Right atrium auricular region (tissue), 2 donors: ENCODE measurements at places on chromosomes 16 and 17. TPM values are rescaled to one million over a fixed set of nuclear protein-coding genes. Genes with fewer than 3 reads are reported as not detected.

GRCh38 chr16:71626018-71626857, at the start of gene MARVELD3:
MARVELD3 (plus strand) TSS chr16:71626184; CDS start chr16:71626230, 46 bp downstream.
- H3K36me3 ChIP-seq: no peaks in the 10 kb centered on the region
- H3K4me3 ChIP-seq: peak within 1 kb of the TSS; percentile 29
- no peak for DNase-seq

The LGALS9 gene
- 9.7 TPM for total RNA-seq

DNA sequence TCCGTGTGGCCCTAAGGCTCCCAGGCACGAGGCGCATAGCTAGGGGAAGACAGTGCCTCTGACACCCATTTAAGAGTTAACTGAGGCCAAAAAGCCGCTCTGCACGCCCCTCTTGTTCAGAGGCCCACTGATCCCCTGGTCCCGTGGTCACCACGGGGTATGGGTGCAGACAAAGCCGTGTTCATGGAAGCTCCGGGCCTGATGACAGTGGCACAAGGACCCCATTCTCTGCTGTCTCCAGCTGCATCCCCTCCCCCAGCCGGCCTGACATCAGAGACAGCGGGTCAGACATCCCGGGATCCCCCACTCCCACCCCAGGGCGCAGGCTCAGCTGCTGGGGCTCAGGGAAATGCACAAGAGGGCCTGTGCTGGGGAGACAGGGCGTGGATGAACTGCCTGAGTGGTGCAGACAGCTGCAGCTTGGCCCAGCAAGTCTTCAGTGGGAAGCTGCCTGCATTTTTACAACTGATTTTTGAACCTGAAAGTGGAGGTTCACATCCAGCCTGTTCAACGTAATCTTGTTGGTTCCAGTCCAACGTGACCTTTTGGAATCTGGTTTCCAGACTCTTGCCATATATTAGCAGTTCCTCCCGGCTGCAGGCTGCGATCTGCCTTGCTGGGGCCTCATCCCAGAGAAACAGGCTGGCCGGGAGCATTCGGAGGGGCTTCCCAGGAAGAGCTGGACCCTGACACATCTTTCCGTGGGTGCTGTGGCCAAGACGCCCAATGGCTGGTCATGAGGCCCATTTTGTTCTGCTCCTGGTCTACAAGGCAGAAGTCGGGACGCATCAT, 9.7 kb upstream of the BAHCC1 start:
- no peak for DNase-seq
- no peaks in the 10 kb centered on the region for H3K36me3 ChIP-seq
- no peaks in the 10 kb centered on the region for H3K27me3 ChIP-seq
- H3K4me3 ChIP-seq: no peak overlapping the region
- peaks cover 36% of the 10 kb centered on the region for H3K4me1 ChIP-seq

The MPP2 gene
- 15.6 TPM for total RNA-seq

The CALB2 gene
- total RNA-seq: 17.7 TPM

GRCh38 chr16:52494621-52495020, 52.3 kb downstream of the TOX3 start:
- no peak overlapping the region for H3K4me3 ChIP-seq
- no peaks in the 10 kb centered on the region for H3K27me3 ChIP-seq
- DNase-seq: no peak
- no peak overlapping the region for H3K27ac ChIP-seq
- no peaks in the 10 kb centered on the region for H3K4me1 ChIP-seq

GRCh38 chr16:2482708-2483534, 8.0 kb downstream of the TBC1D24 start:
- H3K36me3 ChIP-seq: no peaks in the 10 kb centered on the region
- peak overlapping the region; percentile 77 for H3K27ac ChIP-seq
- peak; percentile 69 for DNase-seq
- no peaks in the 10 kb centered on the region for H3K27me3 ChIP-seq
- no peak overlapping the region for H3K4me3 ChIP-seq

GRCh38 chr16:189604-190186, 9.4 kb downstream of the HBQ1 start:
- DNase-seq: no peak
- H3K4me3 ChIP-seq: no peak overlapping the region
- no peaks in the 10 kb centered on the region for H3K27me3 ChIP-seq
- H3K36me3 ChIP-seq: peaks cover 75% of the 10 kb centered on the region

- H3K27me3 ChIP-seq: no peaks in the 10 kb centered on the region
- no peak for DNase-seq
- H3K4me3 ChIP-seq: no peak overlapping the region
- H3K36me3 ChIP-seq: no peaks in the 10 kb centered on the region
Observed at GRCh38 chr16:1048442-1049112, 24.0 kb upstream of the SSTR5 start.

- H3K27me3 ChIP-seq: no peaks in the 10 kb centered on the region
- H3K4me3 ChIP-seq: no peak overlapping the region
- peaks cover 4% of the 10 kb centered on the region for H3K36me3 ChIP-seq
- DNase-seq: no peak
- H3K27ac ChIP-seq: no peak overlapping the region
Observed at GRCh38 chr17:68559316-68559715, 41.9 kb downstream of the FAM20A start.

DNA sequence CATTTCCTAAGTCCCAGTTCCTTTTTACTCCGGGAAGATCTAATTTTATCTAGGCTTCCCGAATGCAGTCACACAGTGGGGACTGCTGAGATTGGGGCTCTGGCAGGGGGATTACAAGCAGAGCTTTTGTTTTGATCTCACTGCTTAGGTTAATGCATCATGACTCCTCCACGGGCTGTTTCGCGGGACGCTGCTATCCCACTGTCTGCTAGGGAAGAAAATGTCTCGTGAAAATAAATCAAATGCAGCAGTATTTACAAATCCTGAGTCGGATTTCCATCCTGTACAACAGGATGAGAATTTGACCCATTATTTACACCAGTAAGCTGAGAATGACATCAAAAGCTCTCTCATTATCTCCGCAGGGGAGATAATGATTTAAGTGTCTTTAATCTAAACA, 83.8 kb downstream of the CDH11 start:
- H3K36me3 ChIP-seq: no peaks in the 10 kb centered on the region
- no peak overlapping the region for H3K4me3 ChIP-seq
- H3K27ac ChIP-seq: no peak overlapping the region
- no peak for DNase-seq
- H3K4me1 ChIP-seq: no peaks in the 10 kb centered on the region

- H3K27ac ChIP-seq: no peak overlapping the region
- H3K27me3 ChIP-seq: no peaks in the 10 kb centered on the region
- H3K4me3 ChIP-seq: no peak overlapping the region
- no peaks in the 10 kb centered on the region for H3K36me3 ChIP-seq
- H3K4me1 ChIP-seq: no peaks in the 10 kb centered on the region
Observed at GRCh38 chr17:62696256-62696655, 68.8 kb downstream of the MRC2 start.

The ZNF287 gene
- 8.7 TPM for total RNA-seq

DNA sequence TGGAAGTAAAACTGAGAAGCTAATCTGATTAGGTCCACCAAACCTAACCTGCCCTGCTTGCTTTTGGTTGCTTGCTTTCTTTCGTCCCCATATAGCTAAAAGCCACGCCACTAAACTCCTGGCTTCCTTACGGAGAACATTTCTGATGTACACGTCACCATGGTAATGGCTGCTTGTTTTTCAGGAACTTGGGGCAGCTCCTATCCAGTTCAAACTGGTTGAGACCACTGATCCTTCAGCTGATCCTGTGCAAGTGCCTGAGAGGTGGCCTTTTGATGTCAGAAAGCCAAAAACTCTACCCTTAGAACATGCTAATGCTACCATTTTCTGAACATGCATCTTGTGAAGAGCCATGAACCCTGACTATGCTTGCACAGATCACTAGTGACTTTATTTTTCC, 14.4 kb upstream of the DHRS7C start:
- H3K4me3 ChIP-seq: no peak overlapping the region
- no peaks in the 10 kb centered on the region for H3K4me1 ChIP-seq
- H3K27me3 ChIP-seq: no peaks in the 10 kb centered on the region
- H3K36me3 ChIP-seq: no peaks in the 10 kb centered on the region
- DNase-seq: no peak

DNA sequence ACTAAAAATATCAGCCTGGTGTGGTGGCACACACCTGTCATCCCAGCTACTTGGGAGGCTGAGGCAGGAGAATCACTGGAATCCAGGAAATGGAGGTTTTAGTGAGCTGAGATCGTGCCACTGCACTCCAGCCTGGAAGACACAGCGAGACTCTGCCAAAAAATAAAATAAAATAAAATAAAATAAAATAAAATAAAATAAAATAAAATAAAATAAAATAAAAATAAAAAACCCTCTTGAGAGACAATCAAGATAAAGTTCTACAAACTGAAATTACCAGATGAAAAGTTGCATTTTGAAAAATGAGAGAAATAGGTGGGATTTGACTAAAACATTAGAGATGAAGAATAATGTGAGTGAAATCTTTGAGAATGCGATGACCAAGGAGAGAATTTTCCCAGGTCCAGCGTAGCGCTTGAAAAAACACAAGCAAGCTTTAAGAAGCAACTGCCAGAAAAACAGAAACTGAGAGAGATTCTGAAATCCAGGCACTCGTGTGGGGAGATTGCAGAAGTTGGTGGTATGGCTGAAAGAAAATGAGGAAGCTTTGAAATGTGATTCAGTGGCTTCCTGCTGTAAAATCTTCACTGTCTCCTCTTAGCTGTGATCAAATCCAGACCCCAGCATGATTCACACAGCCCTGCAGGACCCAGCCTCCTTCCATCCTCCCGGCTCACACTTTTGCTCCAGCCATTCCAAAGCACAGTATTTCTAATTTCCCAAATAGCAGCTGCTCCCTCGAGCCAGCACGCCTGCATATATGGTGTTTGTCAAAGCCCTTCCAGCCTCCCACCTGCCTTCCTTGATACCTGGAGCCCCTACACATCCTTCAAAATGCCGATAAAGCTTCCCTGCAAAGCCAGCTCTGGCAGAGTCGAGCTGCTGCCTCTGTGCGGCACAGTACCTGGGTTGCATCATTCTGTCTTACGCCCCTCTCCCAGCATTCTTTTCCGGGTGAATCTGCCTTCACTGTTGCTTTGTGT, 8.2 kb upstream of the CD300E start:
- no peaks in the 10 kb centered on the region for H3K36me3 ChIP-seq
- H3K4me1 ChIP-seq: no peaks in the 10 kb centered on the region
- H3K27ac ChIP-seq: no peak overlapping the region
- no peaks in the 10 kb centered on the region for H3K27me3 ChIP-seq
- DNase-seq: no peak

The ZNF286A gene
- total RNA-seq: 20.1 TPM

The UBB gene
- 862 TPM for total RNA-seq

DNA sequence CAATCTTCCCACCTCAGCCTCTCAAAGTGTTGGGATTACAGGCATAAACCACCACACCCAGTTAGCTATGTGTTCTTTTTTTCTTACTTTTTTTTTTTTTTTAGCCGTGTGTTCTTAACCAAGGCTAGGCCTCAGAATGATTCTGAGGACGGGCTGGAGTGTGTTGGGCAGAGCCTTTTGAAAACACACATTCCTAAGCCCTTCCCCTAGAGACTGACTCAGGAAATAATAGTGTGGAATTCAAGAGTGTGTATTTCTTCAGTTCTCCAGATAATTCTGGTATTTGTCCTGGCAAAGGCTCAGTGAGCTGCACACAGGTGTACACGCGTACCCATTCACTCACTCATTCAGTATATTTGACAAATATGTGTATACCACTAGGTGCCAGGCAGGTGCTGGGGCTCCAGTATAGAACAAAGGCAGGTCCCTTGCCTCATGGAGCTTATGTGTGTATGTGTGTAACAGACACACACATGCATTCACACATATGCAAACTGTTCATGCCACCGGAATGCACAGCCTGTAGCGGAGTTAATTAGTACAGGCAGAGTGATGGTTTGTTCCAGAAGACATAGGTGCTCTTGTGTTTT, 19.4 kb upstream of the NFATC3 start:
- H3K4me1 ChIP-seq: peaks cover 36% of the 10 kb centered on the region
- no peak overlapping the region for H3K4me3 ChIP-seq
- peak overlapping the region; percentile 74 for H3K27ac ChIP-seq
- H3K36me3 ChIP-seq: peaks cover 3% of the 10 kb centered on the region

- H3K27ac ChIP-seq: no peak overlapping the region
- no peak for DNase-seq
- no peaks in the 10 kb centered on the region for H3K36me3 ChIP-seq
- no peak overlapping the region for H3K4me3 ChIP-seq
- no peaks in the 10 kb centered on the region for H3K27me3 ChIP-seq
Observed at GRCh38 chr16:69852815-69853214, 90.7 kb downstream of the WWP2 start.

The RAC3 gene
- total RNA-seq: 0.93 TPM

DNA sequence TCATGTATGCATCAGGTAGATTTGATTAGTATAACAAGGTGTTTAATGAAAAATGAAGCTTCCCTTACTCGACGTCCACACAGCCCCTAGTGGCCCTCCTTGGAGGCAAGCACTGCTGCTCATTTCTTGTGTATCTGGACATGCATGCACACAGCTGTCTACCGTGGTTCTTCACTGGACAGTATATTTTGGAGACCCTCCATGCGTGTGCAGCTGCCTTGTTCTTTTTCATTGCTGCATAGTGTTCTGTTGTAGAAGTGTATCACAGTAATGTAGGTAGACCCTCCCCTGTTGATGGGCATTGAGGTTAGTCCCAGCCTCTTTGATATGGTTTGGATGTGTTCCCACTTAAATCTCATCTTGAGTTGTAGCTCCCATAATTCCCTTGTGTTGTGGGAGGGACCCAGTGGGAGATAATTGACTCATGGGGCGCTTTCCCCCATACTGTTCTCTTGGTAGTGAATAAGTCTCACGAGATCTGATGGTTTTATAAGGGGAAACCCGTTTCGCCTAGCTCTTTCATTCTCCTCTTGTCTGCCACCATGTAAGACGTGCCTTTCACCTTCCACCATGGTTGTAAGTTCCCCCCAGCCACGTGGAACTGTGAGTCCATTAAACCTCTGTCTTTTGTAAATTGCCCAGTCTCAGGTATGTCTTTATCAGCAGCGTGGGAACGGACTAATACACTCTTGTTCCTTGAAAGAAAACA, 6.3 kb downstream of the CMIP start:
- no peak overlapping the region for H3K27ac ChIP-seq
- no peak overlapping the region for H3K4me3 ChIP-seq
- no peaks in the 10 kb centered on the region for H3K4me1 ChIP-seq
- no peak for DNase-seq
- no peaks in the 10 kb centered on the region for H3K27me3 ChIP-seq

- H3K4me3 ChIP-seq: no peak overlapping the region
- peaks cover 30% of the 10 kb centered on the region for H3K36me3 ChIP-seq
- no peaks in the 10 kb centered on the region for H3K27me3 ChIP-seq
- no peak overlapping the region for H3K27ac ChIP-seq
- DNase-seq: no peak
Observed at GRCh38 chr16:19583665-19584300, 28.3 kb downstream of the VPS35L start.

DNA sequence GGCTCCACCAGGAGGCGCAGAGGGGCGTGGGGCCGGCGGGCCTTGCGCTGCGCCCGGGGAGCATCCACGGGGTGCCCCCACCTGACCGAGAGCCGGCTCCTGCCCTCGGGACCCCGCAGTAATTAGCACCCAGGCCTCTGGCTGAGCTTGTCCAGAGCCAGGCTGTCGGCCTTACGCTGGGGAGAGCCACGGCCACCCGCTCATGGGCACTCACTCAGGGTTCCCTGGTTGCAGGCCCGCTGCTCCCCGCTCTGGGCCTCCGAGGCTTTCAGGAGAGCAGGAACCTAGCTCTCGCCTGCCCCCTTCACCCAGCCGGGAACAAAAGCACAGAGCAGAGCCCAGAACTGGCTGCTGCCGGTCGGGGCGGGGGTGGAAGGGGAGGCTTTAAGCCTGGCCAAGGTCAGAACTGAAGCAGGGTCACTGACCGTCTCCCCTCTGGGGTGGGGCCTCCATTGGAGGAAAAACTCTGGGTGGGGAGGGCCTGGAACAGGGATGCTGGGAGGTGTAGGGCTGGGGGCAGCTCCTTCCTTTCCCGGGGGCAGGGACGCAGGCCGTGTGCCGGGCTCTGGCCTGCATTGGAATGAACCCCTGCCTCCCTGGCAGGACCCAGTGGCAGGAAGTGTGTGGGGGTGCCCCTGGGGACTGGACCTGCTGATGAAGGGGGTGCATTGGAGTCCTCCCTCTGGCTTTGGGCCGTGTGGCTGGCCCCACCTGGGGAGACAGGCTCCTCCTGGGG, 12.3 kb downstream of the GLIS2 start:
- no peaks in the 10 kb centered on the region for H3K27me3 ChIP-seq
- no peaks in the 10 kb centered on the region for H3K4me1 ChIP-seq
- H3K4me3 ChIP-seq: peak overlapping the region; percentile 50
